Adrenal gland (tissue), 19 donors: ENCODE measurements at places on chromosomes 6 and 20. TPM values are rescaled to one million over a fixed set of nuclear protein-coding genes. Genes with fewer than 3 reads are reported as not detected.

OGFR gene
- total RNA-seq: 20.6 TPM

FGD2 gene
- 21.7 TPM for total RNA-seq

PRIM2 gene
- total RNA-seq: 4.7 TPM

CUL9 gene
- 46.2 TPM for total RNA-seq

FOXC1 gene
- total RNA-seq: 3.3 TPM

GPRC6A gene
- not detected for total RNA-seq

DUSP15 gene
- 9.4 TPM for total RNA-seq

RIPOR3 gene
- 11.2 TPM for total RNA-seq

TDP2 gene
- 30.1 TPM for total RNA-seq

CDH4 gene
- total RNA-seq: 0.13 TPM

CPXM1 gene
- 9.9 TPM for total RNA-seq

SLC16A10 gene
- 97.0 TPM for total RNA-seq

GRCh38 chr20:15565786-15566185 is 1007.5 kb downstream of the KIF16B start:
- DNase-seq: no peak

DNA sequence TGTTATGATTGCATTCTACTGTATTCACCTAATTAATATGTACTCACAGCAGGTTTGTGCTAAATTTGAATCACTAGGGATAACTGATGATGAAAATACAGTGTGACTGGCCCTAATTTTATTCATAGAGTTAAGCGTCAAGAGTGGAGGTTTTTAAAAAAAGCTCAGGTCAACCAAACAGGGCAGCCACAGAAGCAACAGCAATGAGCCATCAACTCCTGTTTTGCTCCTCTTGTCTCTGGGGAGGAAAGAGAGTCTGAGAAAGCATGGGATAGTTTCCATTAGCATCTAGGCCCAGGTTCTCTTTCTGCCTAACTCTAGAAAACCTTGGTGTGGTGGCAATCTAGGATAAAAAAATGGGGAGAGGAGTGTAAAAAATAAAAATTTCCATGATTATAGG is 122.1 kb downstream of the OGFRL1 start:
- DNase-seq: no peak

- DNase-seq: no peak
Observed at GRCh38 chr6:70507161-70507560, 59.6 kb upstream of the SDHAF4 start.

- no peak for DNase-seq
Observed at GRCh38 chr20:21430020-21430419, 32.7 kb upstream of the NKX2-4 start.

- DNase-seq: no peak
Observed at GRCh38 chr6:65112435-65112834, 594.6 kb downstream of the EYS start.

GRCh38 chr6:41469156-41470028 is 76.8 kb upstream of the FOXP4 start:
- no peak for DNase-seq

DNA sequence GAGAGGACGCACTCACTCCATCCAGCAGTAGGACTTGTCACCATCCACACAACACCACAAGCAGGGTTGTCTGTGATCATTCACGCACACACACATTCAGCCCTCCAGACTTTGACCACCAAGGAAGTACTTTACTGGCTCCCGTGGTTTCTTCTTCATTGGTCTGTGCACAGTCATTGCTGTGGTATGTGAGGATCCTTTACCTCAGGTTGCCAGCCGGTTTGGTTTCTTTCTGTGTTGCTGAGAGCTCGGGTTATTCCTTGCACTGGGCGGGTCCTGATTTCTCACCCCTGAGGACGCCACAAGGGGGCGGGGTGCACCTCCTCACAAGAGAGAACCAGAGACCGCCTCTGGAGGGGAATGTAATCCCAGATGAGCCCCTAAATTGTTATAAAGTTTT is 11.2 kb downstream of the SLC35A1 start:
- no peak for DNase-seq

GRCh38 chr6:33534702-33535101 is 45.4 kb downstream of the BAK1 start:
- DNase-seq: no peak

- no peak for DNase-seq
Observed at GRCh38 chr6:43803055-43803782, 33.2 kb downstream of the VEGFA start.

- DNase-seq: no peak
Observed at GRCh38 chr6:70110126-70111022, 192.5 kb downstream of the COL9A1 start.

DNA sequence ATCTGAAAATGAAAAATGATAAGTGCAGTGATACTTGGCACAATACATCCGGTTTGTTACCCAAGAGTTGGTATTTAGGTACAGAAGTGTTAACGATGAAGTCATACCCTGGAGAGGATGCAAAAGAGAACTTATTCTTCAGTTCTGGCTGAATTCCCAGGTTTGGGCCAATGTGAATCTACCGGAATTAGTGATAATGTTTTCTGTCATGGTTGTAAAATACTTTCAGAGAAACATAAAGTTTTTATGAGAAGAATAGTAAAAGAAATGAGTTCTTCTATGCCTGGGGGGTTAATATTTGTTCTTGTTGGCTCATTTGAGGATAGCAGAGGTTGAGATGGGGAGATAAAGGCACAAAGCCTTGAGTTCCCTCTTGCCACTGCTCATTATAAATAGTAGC is 509.9 kb upstream of the POU3F2 start:
- DNase-seq: no peak

- DNase-seq: no peak
Observed at GRCh38 chr6:133871131-133871530, 17.8 kb upstream of the TCF21 start.

- no peak for DNase-seq
Observed at GRCh38 chr20:21684671-21685070, 20.8 kb upstream of the PAX1 start.

DNA sequence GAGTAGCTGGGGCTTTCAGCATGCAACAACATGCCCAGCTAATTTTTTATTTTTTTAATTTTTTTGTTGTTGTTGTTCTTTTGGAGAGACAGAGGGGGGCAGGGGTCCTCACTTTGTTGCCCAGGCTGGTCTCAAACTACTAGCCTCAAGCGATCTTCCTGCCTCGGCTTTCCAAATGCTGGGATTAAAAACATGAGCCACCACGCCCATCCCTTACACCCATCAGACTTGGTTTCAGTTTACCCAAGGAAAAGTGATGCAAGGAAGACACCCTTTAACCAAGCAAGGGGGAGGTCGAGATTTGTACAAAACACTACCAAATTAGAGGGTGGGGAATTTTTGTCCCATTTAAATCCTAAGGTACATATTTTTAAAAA is 210.1 kb downstream of the ARHGAP18 start:
- DNase-seq: no peak

DNA sequence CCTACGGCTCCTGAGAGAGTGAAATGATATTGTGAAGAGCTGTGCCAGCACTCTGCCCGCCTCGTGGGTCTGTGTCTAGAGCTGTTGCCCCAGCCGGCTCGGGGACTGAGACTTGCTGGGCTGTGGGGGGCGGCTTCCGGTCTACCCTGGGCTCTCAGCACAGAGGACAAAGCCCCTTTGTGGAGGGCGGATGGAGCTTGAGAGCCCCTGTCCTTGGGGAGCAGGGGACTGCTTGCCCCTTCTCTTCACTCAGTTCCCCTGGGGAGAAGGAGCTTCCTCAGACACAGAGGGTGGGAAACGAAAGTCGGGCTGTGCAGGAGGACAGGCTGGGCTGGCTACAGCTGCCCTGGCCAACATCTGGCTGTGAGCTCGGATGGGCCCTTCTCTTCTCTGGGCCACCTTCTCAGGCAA is 11.0 kb downstream of the SRC start:
- no peak for DNase-seq

- DNase-seq: no peak
Observed at GRCh38 chr6:117502580-117502979, 20.1 kb downstream of the DCBLD1 start.

DNA sequence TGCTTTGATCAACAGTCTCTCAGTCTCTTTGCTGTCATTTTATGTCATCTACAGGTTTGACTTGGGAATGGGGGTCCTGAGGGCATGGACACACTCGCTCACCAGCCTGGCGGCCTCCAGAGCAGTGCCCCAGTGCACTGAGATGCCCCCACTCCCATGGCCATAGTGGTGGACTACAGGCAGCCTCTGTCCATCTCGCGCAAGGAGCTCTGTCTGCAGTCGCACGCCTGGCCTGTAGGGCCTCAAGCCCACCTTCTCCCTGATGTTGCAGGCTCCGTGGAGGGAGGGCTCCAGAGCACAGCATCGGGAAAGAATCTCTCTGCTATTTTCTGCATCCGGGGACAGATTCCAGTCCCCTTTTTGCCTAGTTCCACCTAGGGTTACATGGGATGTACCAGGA is 22.6 kb downstream of the DDO start:
- DNase-seq: no peak

- DNase-seq: no peak
Observed at GRCh38 chr6:53456809-53457208, 88.1 kb downstream of the GCLC start.

DNA sequence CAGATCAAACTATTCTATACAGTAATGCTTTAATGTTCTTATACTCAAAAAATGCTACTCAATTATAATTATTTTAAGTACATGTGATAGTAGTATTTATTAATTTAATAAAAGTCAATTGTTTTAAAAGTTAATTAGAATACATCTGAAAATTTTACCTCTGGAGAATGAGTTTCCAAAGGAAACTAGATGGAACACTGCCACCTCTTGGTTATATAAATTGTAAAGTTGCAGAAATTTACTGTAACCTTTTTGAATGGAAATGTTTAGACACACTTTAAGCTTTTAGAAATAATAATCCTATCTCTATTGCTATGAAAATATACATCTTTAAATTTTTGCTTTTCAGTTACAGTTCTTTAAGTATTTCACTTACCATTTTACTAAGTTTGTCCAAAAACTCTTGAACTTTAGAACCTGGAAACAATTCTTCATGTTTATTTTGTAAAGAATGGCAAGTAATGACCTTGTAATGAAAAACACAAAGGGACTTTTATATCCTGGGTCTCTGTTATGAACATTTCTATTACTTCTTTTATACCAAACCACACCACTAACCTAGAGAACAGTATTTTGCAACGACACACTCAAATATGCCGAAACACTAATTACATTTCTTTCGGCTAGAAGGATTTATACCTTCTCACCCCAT is 10.9 kb upstream of the BMP5 start:
- DNase-seq: no peak

GRCh38 chr20:41072190-41072863 is 43.7 kb downstream of the TOP1 start:
- DNase-seq: peak; percentile 56

- DNase-seq: peak; percentile 49
Observed at GRCh38 chr20:44247586-44248409, 690 bp downstream of the GDAP1L1 start.

DNA sequence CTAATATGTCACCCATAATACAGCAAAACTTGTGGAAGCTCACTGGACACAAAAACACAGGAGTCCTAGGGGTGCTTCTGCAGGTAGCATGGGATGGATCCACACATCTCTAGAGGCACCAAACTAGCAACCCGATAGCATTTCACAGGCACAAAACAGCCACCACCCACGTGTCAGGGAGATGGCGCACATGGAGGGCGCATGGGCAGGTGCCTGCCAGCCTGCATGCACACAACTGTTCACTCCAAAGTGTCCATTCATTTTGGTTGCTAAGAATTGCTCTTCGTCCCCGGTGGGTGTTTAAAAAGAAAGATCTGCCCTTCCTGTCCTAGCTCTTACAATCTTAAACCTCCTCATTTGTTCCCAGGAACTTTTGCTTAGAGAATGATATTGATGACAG is 171.3 kb downstream of the SYNDIG1 start:
- DNase-seq: no peak

DNA sequence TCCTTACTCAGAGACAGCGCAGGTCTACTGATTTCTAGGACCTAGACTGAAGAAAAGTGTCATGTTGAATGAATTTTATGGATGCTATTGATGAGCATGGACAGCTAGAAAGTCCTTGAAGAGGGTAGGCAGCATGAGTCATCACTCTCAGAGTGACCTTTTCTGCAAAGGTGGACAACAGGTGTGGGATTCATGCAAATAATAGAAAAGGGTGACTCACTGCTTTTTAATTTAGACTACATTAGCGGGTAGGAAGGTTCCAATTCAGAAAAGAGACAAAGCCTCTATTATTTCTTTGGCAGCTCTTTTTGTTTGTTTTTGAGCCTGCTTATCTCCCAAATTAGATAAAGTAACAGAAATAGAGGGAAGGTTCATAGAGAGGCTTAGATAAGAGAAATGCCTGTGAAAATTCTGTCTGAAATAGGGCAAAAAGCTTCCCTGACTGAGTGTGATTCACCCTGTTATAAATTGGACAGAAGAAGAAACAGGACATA is 191.4 kb downstream of the TENT5A start:
- no peak for DNase-seq

GRCh38 chr20:37932919-37933318 is 30.0 kb downstream of the VSTM2L start:
- no peak for DNase-seq

- DNase-seq: no peak
Observed at GRCh38 chr20:24376311-24377099, 92.9 kb upstream of the SYNDIG1 start.

DNA sequence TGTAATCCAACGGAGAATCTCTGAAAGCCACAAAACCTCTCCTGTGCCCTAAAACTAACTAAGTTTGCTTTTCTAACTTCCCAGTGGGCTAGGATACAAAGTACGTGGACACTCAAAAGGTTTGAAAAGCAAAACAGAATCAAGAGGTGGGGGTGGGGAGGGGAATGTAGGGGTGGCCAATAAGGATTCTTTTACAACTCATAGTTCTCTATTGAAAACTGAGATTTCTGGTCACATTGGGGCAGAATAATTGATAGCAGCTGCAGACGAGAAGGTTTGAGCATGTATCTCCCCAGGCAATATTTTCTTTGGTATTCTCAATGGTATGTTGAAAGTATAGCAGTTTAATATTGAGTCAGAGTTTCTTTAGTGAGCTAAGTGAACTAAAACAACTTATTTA is 376.7 kb upstream of the CITED2 start:
- no peak for DNase-seq

- no peak for DNase-seq
Observed at GRCh38 chr20:45016089-45016671, 49.9 kb downstream of the STK4 start.
